ENCODE measurements at places on chromosomes 2 and 18. TPM values are rescaled to one million over a fixed set of nuclear protein-coding genes. Genes with fewer than 3 reads are reported as not detected.

NT5C1B gene
- not detected for total RNA-seq

DNA sequence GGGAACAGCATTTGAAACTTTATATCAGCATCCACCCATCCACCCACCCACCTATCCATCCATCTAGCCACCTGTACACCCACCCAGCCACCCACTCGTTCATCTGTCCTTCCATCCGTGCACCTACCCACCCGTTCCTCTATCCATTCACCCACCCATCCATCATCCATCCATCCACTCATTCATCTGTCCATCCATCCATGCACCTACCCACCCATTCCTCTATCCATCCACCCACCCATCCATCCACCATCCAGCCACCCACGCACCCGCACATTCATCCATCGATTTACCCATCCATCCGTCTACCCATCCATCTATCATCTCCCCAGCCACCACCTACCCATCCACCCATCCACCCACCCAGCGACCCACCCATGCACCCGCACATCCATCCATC is 24.8 kb downstream of the LDLRAD4 start:
- DNase-seq, result no peak

- DNase-seq, result no peak
Observed at GRCh38 chr2:175976391-175977157, 25.5 kb downstream of the LNPK start.

- DNase-seq, result no peak
Observed at GRCh38 chr2:53247956-53248735, 519.5 kb upstream of the CHAC2 start.

GRCh38 chr18:12463191-12463590 is 55.5 kb downstream of the PRELID3A start:
- DNase-seq, result no peak

DNA sequence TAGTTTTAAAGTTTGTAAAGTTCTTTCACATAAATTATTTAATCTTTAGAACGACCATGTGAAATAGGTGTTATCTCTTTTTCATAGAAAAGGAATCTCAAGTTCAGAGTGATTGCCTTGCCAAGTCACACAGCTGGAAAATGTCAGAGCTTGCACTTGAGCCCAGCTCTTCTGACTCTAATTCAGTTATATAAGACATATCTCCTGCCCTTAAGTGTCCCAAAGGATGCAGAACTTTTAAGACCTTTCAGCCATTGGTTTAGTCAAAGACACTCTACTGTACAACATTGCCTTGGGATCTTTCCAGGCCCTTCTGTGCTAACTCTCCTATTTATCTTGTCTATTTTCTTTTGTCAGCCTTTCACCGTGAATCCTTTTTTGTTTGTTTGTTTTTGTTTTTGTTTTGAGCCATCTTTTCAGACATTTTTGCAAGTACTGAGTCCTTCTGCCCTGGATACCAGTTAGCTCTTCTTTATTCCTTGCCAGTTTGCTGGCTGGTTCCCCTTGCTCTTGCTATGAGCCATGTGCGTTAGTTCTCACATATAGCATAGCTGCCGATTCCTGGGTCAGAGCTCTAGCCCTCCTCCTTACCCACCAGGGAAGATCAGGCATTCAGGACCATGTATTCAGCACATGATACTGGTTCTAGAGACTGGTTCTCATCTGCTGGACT is 160.0 kb upstream of the MYO3B start:
- no peak for DNase-seq
